Motor neuron (in vitro differentiated cells): ENCODE measurements at places on chromosomes 5 and 9. TPM values are rescaled to one million over a fixed set of nuclear protein-coding genes. Genes with fewer than 3 reads are reported as not detected.

The LSM11 gene
- 13.1 and 13.2 TPM in 2 replicates for total RNA-seq

The CRHBP gene
- 2.0 and 2.4 TPM in 2 replicates for total RNA-seq

The ADAMTSL2 gene
- total RNA-seq = 0.26 and 0.32 TPM in 2 replicates

DNA sequence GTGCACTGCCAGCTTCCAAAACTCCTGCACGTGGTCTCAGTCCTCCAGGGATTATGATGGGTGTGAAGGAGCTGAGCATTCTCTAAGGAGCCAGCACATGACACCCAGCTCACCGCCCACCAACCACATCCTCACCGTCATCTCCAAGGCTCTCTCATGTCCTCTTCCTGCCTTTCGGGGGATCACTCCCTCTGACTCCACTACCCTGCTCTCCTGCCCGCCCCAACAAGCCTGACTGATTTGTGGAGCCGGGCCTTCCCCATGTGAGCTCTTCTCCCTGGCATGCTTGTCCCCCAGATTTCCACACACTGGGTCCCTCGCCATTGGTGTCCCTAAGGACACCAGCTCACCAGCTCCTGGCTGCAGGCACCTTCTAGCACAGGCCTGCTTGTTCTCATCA, 1.9 kb downstream of the ABO start:
- no peak for ATAC-seq

GRCh38 chr5:174140452-174141020, 95.0 kb downstream of the NSG2 start:
- peak; percentile 46 for ATAC-seq

GRCh38 chr9:116316246-116316645, 162.7 kb downstream of the PAPPA start:
- no peak for ATAC-seq

- ATAC-seq = no peak
Measured at GRCh38 chr5:168612996-168613395, 33.8 kb upstream of the PANK3 start.
